ENCODE measurements at places on chromosomes 7 and 10.

- no peak for DNase-seq
Observed at GRCh38 chr10:128875956-128876736, 590.9 kb upstream of the MGMT start.

- no peak for DNase-seq
Observed at GRCh38 chr7:124790645-124791044, 25.1 kb upstream of the GPR37 start.

DNA sequence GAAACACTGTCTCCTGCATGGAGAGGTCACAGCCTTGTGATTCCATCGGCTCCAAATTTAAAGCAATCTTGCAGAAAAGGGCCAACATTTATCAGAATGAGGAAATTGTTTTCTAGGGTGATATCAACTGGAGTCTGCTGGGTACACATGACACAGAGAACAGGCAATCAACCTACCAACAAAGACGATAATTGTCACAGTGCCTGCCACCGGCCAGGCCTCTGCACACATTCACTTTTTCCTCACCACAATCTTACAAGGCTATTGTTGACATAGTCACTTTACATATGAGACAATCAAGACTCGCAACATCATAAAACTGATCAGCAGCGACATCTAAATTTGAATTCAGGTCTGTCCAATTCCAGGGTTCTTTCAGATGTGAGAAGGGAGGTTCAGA lies 189.4 kb downstream of the KCNMA1 start:
- DNase-seq = no peak

- DNase-seq = no peak
Observed at GRCh38 chr7:69105092-69105491, 493.2 kb upstream of the AUTS2 start.

GRCh38 chr10:131485732-131486131 lies 174.2 kb upstream of the TCERG1L start:
- no peak for DNase-seq

DNA sequence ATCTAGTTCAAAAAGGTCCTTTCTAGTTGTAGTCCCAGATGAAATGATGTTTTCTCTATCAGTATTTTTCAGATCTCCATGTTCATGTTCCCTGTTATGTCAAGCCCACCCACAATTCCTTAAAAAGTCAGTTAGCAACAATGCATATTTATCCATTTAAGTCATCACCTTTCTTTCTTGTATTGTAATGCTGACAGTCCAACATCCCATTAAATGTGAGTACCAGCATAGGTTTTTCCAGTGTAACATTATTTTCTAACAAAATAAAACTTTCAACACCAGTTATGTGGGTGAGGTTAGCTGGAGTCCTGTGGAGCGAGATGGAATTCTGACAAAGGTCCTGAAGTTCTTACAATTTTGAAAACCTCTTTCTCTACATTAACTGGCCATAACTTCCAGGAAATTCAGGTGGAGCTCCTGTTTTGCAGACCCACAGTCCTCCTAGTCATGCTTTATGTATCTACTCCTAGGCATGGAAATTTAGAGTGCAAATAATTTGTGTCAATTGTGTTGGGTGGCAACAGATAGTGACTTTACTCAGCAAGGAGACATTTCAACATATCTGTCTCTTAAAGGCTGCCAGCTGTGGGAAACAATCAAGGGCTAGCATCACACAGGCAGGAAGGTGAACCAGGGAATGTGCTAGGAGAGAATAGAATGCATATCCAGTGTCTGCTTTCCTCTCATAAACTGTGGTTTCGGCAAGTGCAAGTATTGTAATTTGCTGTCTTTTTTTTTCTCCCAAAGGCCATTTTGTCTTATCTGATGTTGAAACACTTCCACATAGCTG lies 162.6 kb downstream of the MTERF1 start:
- DNase-seq = no peak

DNA sequence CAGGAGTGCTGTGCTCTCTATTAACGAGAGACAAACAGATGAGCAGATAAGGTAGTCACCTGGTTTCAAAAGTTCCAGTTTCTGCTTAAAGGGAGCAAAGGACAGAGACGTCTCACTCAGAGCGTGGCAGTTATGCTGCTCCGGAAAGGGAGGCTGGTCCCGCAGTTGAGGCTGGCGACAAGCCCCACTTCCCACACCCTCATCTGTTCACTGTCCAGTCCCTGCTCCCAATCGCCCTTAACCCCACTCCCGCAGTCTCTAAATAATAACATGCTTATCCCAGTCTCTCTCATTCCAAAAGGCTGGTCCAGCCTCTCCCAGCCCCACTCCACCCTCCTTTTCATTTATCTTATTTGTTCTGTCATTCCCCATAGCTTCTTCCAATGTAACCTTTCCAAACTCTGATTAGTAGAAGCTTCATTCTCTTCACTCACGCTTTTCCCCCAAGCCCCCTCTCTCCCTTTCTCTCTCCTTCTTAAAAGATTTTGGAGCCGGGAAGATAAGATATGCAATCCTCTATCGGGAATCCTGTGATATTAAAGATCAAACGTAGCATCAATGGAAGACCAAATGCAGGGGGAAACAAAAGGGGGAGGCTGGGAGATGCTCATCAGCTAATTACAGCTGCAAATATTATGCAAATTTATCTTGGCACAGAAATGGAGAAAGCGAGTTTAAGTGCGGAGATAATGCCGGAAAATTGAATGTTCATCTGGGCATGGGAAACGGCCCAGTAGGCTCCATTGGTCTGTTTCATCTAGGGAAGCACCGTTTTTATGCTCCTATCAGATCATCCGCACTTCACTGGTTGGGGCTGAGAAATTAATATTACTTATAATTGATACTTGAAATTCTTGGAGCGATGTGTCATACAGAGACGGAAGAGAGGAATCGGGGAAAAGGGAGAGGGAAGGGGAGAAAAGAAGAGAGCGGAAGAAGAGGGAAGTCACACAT lies 16.3 kb upstream of the GATA3 start:
- no peak for DNase-seq

GRCh38 chr10:78660446-78661106 lies 408.2 kb upstream of the ZMIZ1 start:
- no peak for DNase-seq

- DNase-seq = no peak
Observed at GRCh38 chr7:16460789-16461493, 4.6 kb downstream of the SOSTDC1 start.

DNA sequence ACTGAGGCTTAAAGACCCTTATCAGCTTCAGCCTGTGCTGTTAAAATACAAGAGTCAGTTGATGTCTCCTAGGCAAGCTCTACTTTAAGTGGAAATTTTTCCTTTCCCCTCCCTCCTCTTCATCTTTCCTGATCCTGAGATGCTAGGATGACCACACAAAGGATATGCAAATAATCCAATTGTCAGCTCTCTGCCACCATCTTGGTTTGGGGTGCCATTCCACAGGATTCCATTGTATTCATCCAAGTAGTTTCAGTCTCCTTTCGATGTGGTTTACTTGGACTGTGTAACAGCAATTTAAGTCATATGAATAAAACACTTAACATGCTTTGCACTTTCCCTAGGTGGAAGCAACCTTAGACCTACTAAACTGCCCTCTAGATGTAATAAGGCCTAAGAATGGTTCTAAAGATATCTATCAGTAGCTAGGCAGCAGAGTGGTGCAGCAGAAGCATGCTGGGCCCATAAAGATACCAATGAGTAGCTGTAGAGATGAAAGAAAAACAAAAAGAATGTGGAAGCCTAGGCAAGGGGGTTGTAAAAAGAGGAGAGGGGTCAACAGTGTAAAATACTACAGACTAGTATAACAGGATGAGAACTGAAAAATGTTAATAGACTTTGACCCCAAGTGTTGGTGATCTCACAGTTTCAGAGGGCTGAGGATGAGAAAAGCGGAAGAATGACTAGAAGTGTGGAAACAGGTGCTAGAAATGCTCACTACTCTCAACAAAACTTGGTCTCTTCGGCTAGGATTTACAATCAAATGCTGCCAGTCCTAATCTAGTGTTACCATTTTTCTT lies 2.4 kb upstream of the CFAP69 start:
- DNase-seq = peak; percentile 11

DNA sequence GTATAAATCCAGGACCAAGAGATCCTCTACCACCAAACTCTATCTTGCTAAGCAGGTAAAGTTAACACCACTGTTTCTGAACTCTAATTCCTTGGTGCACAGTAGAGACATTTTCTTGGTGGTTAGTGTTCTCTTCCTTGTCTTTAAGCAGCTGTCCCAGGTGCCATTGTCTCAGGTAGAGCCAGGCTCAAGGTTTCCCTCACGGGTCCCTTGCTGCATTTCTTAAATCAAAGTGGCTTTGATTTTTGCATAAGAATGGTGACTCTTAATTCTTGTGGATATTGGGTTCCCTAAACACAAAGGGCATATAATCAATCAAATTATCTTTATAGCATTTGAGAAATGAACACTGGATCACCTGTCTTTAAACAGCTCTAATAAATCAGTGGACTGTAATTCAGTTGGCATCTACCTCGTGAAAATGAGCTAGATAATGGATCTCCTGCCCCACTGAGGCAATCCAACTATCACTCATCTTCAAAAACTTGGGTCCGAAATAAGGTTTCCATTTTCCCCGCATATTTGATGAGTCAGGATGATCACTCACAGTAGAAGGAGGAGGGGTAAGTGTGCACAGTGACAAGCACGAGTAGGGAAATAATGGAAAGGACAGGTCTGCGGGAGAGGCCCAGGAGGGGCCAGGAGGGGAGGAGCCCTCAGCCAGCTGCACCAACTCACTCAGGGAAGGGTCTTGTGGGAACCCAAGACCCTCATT lies 2.4 kb downstream of the ABCC2 start:
- no peak for DNase-seq

GRCh38 chr7:121499624-121500023 lies 103.5 kb upstream of the FAM3C start:
- no peak for DNase-seq

GRCh38 chr7:4449263-4449662 lies 232.8 kb upstream of the FOXK1 start:
- DNase-seq = no peak

GRCh38 chr7:88165697-88166096 lies 54.1 kb downstream of the SRI start:
- DNase-seq = no peak

DNA sequence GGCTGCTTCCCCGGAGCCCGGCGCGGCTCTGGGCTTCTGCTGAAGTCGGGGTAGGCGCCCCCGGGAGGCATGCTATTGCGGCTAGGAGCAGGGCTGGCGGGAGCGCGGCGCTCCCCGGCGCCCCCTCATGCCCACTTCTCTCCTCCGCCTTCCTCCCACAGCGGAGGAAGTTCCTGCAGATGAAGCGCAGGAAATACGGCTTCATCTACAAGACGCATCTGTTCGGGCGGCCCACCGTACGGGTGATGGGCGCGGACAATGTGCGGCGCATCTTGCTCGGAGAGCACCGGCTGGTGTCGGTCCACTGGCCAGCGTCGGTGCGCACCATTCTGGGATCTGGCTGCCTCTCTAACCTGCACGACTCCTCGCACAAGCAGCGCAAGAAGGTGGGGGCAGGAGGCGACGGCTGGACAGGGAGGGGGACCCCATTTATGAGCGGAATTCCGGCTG lies 479 bp downstream of the CYP26A1 start:
- DNase-seq = peak; percentile 41

DNA sequence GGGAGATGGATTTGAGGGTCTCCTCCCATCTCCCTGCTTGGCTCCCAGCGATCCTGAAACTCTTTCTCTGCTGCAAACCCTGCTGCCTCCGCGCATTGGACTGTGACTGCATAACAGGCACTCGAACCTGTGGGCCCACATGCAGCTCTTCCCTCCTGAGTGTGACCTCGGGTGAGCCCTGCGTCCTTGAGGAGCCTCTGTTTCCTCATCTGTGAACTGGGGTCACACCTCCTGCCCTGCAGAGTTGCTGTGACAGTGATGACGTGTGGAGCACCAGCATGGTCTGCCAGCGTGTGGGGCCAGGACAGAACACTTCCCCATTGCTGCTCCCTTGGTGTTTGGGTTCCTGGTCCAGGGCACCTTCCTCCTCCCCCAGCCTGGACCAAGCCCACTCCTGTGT lies 46.9 kb upstream of the PSMG3 start:
- DNase-seq = no peak

DNA sequence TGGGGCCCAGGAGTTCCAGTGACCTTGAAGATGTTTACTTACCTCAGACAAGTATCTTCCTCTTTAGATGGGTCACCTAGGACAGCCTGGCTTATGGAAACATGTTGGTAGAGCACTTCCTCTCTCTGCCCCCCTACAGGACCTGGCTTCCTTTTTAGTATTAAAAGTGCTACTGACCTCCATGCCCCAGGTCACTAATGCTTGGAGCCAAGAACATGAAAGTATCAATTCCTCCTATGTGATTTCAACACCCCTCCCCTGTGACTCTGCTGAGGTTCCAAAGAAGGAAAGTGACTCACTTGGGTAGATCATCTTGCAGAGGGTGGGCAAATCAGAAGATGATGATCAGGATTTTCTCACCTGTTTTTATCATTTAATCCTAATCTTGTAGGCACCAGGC lies 125.3 kb upstream of the CCDC6 start:
- peak; percentile 53 for DNase-seq

GRCh38 chr10:59243611-59244195 lies 67.3 kb downstream of the PHYHIPL start:
- no peak for DNase-seq

DNA sequence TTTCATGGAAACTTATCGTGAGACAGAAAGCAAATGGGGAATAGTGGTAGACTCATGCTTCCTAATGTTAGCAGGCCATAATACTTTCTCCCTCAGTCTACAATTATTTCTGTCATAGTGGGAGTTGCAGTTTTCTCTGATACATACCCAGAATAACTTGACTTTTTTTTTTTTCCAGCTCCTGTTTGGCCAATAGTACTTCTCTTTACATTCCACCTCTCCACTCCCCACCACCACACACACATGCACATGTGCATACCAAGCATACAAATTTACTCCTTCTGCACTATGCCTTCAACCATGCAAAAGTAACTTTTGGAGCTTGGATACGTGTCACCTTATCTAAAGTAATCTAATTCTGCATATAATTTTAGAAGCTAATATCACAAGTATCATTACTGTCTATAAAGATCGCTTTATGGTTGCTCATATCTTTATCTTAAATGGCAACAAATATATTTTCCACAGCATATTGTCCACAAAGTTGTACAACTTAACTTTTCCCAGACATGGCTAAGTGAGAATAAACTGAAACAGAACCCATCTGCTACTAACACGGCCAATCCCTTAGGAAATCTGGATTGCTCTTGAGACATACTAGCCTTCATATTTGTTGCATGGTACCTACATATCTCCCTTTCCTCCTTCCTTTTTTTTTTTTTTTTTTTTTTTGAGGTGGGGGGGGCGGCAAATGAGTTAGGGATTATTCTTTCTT lies 49.0 kb downstream of the TES start:
- DNase-seq = no peak

GRCh38 chr7:98300595-98301372 lies 19.3 kb downstream of the BRI3 start:
- DNase-seq = no peak

DNA sequence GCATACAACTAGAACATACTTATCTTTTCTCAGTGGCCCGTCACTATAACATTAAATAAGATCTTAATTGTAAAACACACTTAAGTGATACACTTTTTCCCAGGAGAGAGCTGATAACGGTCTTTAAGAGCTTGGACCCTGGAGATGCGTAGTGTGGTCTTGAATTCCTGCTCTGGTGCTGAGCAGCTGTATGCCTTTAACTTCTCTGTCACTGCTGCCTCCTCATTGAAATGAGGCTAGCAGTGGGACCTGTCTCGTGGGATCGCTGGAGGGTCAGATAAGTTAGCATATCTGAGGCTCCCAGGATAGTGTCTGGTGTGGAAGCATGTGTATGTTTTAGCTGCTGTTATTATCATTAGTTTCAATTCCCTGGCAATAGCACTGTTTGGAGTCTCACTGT lies 194.9 kb downstream of the SDK1 start:
- DNase-seq = no peak

All from RPMI8226 (cell line).